Peyer's patch (tissue), 4 donors: ENCODE measurements at places on chromosomes 11 and 22. TPM values are rescaled to one million over a fixed set of nuclear protein-coding genes. Genes with fewer than 3 reads are reported as not detected.

ADAMTS15 gene
- total RNA-seq: 0.53 TPM

C1QTNF4 gene
- total RNA-seq: 1.2 TPM

- no peak for DNase-seq
Measured at GRCh38 chr22:39039306-39040126, 1.1 kb upstream of the APOBEC3F start.

GRCh38 chr11:66986178-66986545 lies 11.1 kb downstream of the C11orf86 start:
- no peak for DNase-seq

- DNase-seq: no peak
Measured at GRCh38 chr11:41921746-41922390, 462.4 kb upstream of the LRRC4C start.

DNA sequence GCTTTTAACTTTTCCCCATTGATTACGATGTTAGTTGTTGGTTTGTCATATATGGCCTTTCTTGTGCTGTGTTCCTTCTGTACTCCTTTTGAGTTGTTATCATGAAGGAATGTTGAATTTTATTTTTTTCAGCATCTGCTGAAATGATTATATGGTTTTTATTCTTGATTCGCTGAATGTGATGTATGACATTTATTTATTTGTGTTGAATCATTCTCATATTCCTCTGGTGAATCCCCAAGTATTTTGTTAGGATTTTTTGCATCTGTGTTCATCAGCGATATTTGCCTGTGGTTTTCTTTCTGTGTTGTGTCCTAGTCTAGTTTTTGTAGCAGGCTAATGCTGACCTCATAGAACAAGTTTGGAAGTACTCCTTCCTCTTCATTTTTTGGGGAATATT lies 78.2 kb downstream of the GGT1 start:
- DNase-seq: no peak

DNA sequence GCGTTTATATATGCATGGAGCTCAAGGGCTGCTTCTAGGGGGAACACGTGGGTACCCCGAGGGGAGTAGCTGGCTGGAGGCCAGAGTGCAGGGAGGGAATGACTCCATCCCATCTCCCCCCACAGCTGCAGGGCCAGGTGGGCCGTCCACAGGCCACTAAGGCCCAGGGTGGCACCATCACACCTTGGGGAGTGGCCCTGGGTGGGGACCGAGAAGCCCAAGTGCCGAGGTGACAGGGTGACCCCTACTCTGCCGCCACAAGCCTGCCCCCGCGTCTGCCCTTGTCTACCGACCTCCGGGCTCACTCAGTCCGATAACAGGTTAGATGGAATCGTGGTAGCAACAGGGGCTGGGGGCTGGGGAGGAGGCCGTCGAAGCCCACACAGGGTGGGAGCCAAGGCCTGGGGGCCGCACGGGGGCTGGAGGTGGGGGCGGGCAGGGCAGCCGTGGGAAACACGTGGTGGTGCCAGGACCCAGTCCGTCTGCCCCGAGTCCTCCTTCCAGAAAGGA lies 125.7 kb downstream of the KCNQ1OT1 start:
- no peak for DNase-seq

GRCh38 chr11:19200410-19201201 lies 1.2 kb downstream of the CSRP3 start:
- DNase-seq: no peak
